ENCODE measurements at places on chromosomes 11 and 22.
A peak's percentile ranks its signal among the peaks of the same experiment; 100 is the strongest.

DNA sequence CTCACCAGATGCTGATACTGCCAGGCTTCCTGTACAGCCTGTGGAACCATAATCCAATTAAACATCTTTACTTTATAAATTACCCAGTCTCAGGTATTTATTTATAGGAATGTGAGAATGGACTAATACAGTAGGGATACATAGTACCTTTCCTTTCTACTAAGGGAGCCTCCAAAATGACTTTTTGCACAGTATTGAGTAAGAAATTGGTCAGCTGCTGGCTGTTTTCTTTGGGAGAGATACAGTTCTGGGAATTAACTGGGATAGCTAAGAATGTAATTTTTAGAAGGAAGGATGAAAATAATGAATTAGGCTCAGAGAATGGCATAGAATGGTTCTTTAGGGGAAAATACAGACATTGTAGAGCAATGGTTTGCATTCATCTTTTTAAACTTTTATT, 426.0 kb upstream of the DDI1 start:
- DNase-seq, result no peak

- DNase-seq, result no peak
These were observed 80.3 kb downstream of the ETS1 start for GRCh38 chr11:128506999-128507611.

- DNase-seq, result no peak
These were observed 9.9 kb downstream of the SUN2 start for GRCh38 chr22:38745676-38746460.

DNA sequence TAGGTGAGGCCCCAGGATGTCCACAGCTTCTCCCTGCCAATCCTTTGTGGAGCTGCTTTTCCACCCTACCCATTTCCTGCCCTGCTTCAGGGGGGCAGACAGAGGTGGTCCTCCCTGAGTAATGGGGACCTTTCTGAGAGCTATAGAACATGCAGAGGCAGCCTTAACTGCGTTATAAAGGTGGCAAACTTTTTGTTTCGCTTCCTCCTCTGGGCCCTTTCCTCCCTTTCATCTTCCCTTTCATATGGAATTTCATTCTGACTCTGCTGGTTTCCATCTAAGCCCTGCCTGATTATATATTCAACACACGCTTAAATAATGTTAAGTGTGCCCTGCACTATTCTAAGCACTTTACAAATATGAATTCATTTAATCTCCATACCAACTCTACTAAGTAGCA, 169.3 kb upstream of the E2F8 start:
- DNase-seq, result no peak

GRCh38 chr11:63504933-63505586, 824 bp upstream of the LGALS12 start:
- DNase-seq, result no peak

GRCh38 chr22:29346659-29347058, 31.2 kb upstream of the RASL10A start:
- DNase-seq, result no peak

- DNase-seq, result no peak
These were observed 18.2 kb downstream of the MCAM start for GRCh38 chr11:119298726-119299125.

DNA sequence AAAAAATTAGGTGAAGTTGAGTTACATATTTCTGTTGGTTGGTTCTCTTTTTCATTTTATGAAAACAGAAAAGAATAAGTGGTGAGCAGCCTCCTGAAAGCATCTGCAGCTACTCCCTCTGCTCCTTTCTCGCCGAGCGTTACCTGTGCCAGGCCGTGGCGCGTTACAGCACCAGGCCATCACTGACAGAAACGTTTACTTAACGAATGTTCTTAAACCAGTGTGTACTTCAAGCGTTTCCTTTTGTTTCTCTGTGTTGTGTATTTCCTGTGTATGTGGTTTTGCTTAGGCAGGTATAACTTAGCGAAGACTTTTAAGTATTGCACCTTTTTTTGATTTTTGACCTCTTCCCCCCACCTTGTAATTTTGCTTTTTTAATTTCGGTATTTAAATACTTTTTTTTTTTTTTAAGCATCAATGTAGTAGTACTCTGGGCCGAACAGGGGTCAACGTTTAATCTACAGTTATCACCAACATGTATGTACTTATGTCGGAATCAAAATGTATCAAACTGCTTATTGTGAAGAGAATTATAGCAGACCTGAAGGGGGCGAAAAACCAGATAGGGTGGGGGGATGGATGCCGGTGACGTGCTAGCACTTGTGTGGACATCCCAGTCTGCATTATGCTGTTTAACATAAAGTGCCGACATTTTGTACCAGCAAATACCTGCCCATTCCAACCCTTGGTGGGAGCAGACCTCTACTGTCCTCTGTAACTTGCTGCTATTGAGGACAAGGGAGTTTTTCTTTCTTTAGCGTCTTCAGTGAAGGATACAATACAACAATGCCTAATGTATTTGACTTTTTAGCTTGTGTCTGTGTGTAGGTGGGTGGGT, 21.6 kb upstream of the ADSL start:
- peak; percentile 67 for DNase-seq

- DNase-seq, result no peak
These were observed 177.2 kb upstream of the MTMR2 start for GRCh38 chr11:96101146-96101545.

DNA sequence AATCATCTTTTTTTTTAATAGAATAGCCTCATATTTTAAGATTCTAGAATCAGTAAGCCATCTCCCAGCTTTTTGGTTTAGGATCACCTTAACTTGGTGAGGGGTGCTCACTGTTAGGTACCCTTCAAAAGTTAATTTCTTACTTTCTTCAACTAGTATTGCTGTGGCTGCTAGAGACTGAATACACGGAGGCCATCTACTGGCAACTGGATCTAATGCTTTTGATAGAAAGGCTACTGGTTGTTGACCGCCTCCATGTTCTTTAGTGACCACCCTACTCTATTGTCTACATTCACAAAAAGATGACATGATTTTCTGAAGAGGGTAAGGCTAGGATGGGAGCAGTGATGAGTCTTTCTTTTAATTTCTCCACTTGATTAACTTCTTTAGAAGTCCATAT, 16.7 kb upstream of the ALDH3B2 start:
- DNase-seq, result no peak

DNA sequence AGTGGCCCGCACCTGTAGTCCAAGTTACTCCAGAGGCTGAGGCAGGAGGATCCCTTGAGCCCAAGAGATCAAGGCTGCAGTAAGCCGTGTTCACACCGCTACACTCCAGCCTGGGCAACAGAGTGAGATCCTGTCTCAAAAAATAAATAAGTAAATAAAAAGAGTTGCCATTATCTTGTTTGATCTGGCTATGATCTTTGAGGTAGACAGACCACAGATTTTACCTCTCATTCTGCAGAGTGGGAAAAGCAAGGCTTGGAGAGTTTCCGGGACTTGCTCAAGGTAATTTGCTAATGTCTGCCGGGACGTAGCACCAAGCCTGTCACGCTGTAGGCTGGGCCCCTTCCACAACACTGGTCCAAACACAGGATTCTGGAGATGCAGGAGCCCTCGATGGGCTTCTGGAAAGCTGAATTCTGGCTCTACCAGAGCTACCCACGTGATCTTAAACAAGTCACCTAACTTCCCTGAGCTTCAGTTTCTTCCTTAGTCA, 6.8 kb downstream of the GRAP2 start:
- DNase-seq, result peak; percentile 45

DNA sequence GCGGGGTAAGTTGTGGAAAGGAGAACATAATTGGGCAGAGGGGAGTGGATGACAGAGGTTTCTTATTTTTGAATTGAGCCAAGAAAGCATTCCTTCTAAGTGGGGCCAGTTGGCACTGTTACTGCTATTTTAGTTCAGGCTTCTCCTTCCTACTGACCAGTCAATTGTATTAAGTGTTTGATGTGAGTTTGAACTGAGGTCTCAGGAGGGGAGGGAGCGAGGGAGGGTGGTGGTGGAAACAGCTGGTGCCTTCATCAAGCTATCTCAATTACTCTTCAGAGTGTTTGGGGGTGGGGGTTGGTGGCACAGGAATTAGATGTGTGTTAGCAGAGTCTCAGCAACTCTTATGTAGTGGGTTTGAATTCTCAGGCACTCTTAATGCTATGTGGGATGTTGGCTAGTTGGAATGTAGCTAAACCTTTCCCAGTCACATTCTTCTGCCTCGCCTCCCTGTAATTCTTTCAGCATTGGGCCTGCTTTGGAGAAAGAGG, 14.5 kb downstream of the CTNND1 start:
- no peak for DNase-seq

GRCh38 chr11:75063741-75064314, 32.8 kb downstream of the OR2AT4 start:
- no peak for DNase-seq

GRCh38 chr11:13899603-13900002, 62.9 kb upstream of the SPON1 start:
- DNase-seq, result no peak

DNA sequence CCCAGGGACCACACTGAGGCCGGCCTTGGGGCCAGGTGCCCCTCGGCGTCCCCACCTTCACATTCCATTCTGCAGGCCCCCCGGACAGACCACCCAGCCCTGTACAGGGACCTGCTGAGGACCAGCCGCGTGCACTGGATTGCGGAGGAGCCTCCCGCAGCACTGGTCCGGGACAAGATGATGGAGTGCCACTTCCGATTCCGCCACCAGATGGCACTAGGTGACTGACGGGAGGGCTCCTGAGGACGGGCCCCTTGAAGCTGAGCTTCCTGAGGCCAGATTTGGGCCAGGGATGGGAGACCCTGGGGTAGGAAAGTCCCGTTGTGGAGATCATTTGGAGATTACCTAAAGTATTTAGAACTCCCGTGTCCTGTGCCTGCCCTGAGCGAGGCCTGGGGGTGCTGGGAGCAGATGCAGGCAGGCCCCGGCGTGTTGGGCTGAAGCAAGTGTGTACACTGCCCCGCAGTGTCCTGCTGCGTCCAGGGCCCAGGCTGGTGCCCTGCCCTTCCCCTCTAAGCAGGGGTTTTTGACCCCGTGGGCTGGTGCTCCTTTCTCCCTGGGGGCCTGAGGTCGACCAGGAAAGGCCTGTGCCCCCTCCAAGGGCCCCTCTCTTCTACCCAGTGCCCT, 20.0 kb downstream of the TRMU start:
- peak; percentile 67 for DNase-seq

DNA sequence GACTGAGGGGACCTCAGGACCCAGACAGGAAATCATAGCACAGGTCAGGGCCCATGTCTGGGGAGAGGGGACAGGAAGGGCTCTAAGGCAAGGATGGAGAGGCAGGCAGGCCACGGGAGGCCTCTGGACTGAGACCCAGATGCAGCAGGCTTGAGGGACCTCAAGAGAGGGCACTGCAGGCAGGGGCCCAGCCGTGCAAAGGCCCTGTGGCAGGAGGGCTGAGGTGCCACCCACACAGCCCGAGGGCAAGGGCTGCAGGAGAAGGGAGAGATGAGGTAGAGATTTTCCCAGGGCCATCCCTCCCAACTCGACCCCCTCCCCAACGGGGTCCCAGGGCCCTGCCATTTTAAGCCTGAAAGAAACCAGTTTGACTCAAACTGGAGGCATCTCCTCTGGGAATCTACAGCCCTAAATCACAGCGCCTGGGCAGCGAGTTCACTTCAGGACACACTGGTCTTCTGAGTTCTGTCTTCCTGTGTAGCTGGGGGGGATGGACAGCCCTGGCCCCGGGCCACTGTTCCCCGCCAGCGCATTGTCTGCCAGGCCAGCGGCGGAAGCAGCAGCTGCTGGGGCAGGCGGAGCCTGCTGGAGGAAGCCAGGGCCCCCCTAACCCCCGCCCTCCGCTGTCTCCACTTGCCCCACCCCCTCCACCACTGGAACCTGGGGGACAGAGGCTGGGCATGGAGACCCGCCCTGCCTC, 20.3 kb upstream of the WNT7B start:
- DNase-seq, result no peak

DNA sequence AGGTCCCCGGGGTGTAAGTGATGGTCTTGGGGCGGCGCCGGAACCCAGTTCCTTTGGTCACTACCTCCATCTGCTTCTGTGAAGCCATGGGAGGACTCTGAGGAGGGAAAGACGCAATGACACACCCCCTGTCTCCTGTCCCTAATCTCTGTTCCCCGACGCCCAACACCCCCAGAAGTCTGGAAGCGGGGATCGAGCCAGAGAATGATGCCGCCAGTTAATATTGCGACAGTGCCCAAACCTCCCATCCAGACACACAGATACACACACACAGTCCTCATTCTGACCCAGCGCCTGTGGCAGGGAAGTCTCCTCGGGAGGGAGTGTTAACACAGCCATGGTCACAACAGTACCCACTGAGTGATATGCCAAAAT, 352 bp downstream of the C22orf23 start:
- no peak for DNase-seq

- no peak for DNase-seq
These were observed 4.6 kb downstream of the INSC start for GRCh38 chr11:15119352-15119751.
